ENCODE measurements at places on chromosomes 2 and 18. TPM values are rescaled to one million over a fixed set of nuclear protein-coding genes. Genes with fewer than 3 reads are reported as not detected.

Gene LOXHD1
- not detected for total RNA-seq

Gene ANKRD53
- total RNA-seq = 0.65 TPM

Gene NAT8
- not detected for total RNA-seq

Gene MRO
- not detected for total RNA-seq

Gene FBXO41
- 7.5 TPM for total RNA-seq

Gene PGAP1
- total RNA-seq = 5.1 TPM

Gene RETREG2
- 75.0 TPM for total RNA-seq

Gene FEV
- not detected for total RNA-seq

Gene COX5B
- 189 TPM for total RNA-seq

Gene LAMA3
- total RNA-seq = 1,921 TPM

Gene CDKL4
- total RNA-seq = 0.54 TPM
